Cortex of kidney (tissue), 1 donor: ENCODE measurements at places on chromosomes 16 and 17.

GRCh38 chr17:41523787-41524186 lies 4.3 kb downstream of the KRT19 start:
- no peak for DNase-seq

GRCh38 chr17:8362651-8363332 lies 13.7 kb downstream of the KRABD2 start:
- DNase-seq: no peak

DNA sequence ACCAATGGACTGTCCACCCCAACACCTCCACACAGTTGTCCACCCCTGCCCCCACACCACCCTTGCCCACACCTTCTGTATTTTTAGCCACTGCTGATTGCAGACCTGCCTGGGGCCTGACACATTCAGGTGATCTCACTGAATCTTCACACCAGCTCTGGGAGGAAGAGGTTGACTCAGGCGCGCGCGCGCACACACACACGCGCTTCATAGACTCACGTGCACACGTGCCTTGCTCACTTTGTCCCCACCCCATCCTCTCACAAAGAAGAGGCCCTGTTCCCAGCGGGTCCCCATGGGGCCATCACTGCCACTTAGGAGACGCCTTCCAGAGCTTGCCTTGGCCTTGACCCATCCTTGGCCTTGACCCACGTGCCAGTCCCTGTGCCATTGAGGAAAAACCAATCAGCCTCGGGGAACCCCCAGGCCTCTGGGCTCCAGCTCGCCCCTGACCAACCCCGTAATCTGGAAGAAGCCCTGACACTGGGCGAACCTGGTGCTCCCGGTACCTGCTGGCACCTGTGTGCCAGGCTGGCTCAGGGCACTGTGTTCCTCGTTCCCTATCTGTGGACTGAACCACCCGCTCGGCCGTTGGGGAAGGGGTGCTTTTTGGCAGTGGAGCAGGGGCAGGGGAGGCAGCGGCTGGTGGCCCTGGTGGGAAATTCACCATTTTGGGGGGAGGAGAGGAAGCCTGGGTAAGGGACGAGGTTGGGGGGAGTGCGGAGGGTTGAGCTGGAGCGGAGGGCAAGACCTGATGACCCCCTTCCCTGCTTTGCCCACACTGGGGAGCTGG lies 3.2 kb downstream of the NLGN2 start:
- DNase-seq: no peak

DNA sequence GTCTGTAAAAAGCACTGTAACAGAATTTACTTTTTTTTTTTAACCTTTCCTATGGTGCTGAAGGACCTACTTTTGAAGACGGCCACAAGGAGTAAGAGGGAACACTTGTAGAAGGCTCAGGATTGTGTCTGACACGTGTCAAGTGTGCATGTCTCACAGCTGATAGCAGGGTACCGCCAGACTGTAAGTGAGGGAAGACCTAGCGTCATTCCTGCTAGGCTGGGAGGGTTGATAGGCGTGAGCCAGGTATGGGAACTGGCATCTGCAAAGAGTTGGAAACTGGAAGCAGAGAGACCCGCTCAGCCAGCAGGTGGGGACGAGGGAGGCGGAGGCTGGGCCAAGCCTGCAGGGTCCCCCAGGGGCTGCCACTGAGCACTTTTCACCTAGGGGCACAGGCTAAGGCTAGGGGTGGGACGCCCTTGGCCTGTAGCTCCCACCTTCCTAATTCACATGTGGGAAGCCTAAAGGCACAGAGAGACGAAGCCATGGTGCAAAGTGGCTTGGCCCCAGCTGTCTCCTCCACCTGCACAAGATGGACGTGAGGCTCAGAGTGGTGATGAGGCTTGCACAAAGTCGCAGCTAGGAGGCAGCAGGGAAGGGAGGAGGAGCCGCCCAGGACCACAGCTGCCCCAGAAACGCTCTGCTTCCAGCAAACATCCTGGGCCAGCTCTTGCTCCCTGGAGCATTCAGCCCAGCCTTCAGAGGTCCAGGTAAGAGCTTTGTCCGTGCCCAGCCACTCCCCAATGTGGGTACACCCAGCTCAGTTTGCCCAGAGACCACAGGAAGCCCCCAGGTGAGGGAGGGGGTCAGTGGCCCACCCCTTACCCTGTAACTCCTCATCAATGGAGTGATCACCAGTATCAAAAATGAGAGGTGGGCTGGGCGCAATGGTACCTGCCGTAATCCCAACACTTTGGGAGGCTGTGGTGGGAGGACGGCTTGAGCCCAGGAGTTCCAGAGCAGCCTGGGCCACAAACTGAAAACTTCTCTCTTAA lies 18.9 kb downstream of the VASN start:
- DNase-seq: no peak

- DNase-seq: no peak
Measured at GRCh38 chr16:35352431-35352830, 1893.0 kb downstream of the TP53TG3F start.

DNA sequence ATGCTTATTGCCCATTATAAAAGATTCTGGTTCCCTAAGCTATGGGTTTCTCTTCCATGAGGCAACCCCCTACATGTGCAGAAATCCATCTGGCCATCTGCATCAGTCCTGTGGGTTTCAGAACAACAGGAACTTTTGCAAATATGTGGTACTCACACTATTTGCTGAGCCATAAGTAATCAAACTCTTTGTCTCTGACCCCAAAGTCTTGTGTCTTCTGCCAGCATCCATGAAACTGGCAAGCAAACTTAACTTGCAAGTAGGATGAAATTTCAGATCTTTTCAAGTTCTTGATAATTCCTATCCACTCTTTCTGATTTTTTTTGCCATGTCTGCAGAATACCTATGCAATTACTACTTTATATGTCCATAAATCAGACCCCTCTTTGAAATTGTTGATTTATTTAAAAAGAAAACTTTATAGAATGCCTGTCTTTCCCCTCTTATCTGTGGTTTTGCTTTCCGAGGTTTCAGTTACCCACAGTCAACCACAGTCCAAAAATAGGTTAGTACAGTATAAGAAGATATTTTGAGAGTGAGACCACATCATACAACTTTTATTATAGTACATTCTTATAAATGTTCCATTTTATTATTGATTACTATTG lies 158.4 kb upstream of the IRX3 start:
- DNase-seq: no peak

- no peak for DNase-seq
Measured at GRCh38 chr16:4465977-4466779, 8.2 kb downstream of the NMRAL1 start.

DNA sequence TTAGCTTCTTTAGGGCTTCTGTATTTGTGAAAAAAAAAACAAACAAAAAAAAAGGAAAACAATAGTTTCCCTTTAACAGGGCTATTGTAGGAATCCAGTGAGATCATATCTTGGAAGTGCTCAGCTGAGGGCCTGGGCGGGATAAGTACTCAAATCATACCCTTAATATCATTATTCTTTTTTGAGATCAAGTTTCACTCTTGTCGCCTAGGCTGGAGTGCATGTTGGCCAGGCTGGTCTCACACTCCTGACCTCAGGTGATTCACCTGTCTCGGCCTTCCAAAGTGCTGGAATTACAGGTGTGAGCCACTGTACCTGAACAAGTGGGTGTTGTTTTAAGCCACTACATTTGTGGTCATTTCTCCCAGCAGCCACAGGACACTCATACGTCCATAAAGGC lies 87.0 kb downstream of the CDH13 start:
- no peak for DNase-seq

DNA sequence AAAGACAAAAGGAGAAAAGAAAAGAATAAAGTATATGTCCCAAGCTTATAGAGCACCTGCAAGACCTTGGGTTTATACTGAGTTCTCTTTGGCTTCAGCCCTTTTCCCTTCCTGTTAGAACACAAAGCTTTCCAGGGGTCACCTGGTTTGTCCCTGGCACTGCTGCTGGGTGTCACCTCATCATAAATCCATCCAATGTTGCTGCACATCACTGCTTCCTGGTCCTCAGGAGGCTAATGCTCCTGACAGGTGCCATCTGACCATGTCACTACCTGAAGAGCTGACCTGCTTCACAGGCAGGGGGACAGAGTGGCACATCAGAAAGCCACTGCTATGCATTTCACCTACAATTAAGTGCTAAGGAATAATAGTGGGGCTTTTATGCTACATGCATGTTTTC lies 164.6 kb upstream of the ELAC2 start:
- no peak for DNase-seq

DNA sequence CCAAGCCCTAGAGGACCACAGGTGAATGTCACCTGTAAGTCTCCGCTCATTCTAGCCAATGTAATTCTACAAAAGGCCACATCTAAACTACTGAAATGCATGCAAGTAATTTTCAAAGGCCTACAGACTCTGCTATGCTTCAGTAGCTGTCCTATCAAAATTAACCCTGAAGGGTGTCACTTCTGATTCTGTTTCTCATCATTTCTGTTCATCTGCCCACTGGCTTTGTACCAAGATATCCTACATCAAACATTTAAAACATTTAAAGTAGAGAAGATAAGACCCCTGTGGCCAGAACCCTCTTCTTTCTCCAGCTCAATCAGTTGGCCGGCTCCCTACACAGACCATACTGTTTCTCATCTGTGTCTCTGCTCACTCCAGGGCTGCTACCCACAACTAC lies 21.5 kb downstream of the PHF12 start:
- DNase-seq: no peak

- no peak for DNase-seq
Measured at GRCh38 chr16:88449267-88449561, 3.9 kb upstream of the ZFPM1 start.

DNA sequence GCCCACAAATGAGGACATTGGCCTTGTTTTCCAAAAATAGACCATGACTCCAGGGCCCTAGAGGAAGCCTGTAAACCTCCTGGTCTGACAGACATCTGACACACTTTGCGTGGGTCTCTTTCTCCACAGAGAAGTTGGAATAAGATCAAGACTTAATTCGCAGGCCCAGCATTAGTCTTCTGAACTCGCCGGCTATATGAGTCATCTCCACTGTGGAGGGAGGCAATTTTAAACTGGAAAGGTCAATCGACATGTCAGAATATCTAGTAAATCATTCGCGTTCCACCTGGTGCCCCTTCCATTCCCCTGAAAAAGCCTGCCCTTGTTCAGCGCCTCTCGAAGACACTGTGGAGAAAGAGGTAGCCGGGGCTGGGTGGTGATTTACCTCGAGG lies 140.1 kb downstream of the CLEC16A start:
- DNase-seq: no peak

- DNase-seq: no peak
Measured at GRCh38 chr16:69311533-69312387, 610 bp downstream of the VPS4A start.

DNA sequence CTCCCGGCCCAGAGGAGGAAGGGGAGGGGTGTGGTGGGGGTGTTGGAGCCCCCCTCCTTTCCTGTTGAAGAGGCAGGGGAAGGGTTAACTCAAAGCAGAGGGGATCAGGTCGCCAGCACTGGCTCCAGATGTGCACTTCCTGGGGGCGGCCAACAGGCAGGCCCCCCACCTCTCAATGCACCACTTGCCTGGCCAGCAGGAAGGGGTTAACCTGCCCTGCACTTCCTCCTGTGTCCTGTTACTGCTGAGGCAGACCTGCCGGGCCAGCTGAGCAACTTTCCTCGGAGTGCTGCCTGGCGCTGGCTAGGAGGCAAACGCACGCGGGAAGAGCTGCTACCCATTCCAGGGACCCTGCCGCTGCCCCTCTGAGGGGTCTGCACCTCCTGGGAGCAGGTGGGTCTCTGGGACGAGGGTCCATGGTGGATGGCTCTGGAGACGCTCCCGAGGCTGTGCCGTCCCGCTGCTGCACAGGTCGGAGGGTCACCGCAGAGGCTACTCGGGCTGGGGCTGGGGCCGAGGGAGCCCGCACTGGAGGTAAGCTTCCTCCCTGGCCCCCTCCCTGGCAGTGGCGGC lies at the start of gene EPN3:
Gene EPN3, plus strand, starts transcription at position 284 of the 573 bp plus-strand sequence. CDS start 3,822 bp downstream, outside the sequence.
- DNase-seq: no peak

DNA sequence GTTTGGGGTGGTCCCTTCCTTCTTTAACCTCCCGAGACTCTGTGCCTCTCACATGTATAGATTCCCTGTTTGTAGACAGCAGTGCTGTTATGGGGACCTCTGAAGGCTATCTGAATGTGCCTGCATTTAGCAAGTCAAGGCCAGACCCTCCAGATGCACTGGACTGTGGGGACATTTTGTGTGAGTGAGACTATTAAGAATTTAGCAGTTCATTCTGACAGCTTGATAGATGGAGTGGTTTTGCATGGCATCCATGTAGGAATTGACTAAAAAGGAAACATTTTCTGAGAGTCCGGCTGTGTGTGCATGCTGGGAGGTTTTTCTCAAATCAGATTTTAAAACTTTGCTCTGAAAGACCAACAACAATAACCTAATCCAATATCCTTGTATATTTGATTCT lies 226.3 kb downstream of the MSI2 start:
- no peak for DNase-seq

- DNase-seq: no peak
Measured at GRCh38 chr17:77419547-77420094, 278.9 kb downstream of the SEC14L1 start.

- no peak for DNase-seq
Measured at GRCh38 chr16:12330946-12331345, 354.4 kb downstream of the SNX29 start.

- DNase-seq: no peak
Measured at GRCh38 chr16:88502776-88503280, 49.7 kb downstream of the ZFPM1 start.

DNA sequence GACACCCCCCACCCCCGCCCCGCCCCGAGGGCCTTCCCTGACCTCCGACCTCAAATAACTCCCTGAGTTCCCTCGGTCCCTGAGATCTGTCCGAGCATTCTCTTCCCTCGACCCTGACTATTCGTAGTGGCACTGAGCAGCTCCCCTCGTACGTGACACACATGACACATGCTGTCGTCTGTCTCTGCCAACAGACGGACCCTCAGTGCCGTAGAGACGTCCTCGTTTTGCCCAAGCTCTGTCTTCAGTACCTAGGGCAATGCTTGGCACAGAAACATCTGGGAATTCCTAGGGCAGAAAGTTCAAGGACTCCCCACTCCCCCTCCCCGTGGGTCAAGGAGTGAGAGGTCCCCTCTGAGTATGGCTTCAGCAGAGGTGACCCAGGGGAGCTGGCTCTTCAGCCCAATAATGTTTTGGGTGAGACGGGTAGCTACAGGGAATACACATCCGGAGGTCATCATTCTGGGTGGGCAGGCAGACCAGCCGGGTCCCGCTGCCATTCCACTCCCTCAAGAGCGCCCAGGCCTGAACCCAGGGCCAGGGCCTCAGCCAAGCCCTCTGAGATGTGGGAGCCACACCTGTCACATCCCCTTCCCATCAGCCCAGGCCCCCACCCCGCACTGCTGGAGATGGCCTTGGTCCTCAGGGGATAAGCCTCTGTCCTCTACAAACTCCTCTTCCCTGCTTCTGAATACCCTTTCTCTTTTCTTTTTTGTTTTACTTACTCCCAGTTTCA lies 671 bp upstream of the FADS6 start:
- no peak for DNase-seq

DNA sequence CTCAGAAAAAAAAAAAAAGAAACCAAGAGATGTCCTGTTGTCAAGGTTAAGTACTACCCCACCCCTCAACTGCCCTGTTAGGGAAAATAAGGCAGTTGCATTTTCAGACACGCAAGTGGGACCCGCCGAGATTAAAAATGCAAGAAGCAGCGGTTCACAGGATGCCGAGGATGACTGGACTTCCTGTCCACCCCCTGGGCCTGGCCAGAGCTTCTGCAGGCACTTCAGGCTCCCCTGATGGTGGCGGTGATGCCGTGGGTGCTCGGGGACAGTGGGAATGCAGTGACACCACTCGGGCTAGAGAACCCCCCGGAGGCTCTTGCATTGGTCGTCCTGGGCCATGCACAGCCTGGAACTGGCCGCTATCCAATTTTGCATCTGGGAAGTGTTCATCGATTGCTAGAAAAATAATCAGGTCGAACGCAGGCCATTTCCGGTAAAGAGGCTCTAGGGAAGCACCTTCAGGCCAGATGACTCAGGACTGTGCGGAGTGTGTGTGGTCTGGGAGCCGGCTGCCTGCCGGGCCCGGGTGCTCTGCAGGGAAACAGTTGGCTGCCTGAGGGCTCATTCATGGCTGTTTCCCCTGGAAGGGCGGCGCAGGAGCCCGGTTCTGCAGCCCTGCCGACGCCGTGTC lies 13.4 kb upstream of the CRISPLD2 start:
- DNase-seq: no peak
